Mesothelial cell of epicardium (in vitro differentiated cells): ENCODE measurements at places on chromosomes 6 and 20. TPM values are rescaled to one million over a fixed set of nuclear protein-coding genes. Genes with fewer than 3 reads are reported as not detected.

GRCh38 chr6:113488812-113489685 is 368.1 kb upstream of the MARCKS start:
- peak overlapping the region; percentile 81 for H3K27ac ChIP-seq
- H3K4me3 ChIP-seq, result no peak overlapping the region
- peaks cover 7% of the 10 kb centered on the region for H3K4me1 ChIP-seq
- H3K36me3 ChIP-seq, result no peaks in the 10 kb centered on the region

DNA sequence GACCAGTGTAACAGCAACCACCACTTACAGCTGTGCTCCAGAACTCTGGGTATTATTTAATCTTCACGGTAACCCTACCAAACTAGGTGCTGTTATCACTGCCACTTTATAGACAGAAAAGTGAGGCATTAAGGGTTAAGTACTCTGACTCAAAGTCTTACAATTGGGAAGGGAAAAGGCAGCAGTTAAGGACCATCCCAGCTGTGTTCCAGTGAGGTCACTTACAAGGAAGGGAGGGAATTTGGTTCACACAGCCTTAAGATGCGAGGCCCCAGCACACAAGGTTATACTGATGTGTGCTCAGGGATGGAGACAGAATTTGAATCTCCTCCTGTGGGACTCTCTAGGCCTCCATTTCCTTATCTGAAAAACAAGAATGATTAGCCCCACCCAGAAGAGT is 46.7 kb downstream of the TRERF1 start:
- no peaks in the 10 kb centered on the region for H3K27me3 ChIP-seq
- no peak overlapping the region for H3K4me3 ChIP-seq
- no peak for DNase-seq
- H3K36me3 ChIP-seq, result no peaks in the 10 kb centered on the region

GRCh38 chr6:121886223-121886830 is 450.9 kb downstream of the GJA1 start:
- H3K4me1 ChIP-seq, result peaks cover 24% of the 10 kb centered on the region
- no peaks in the 10 kb centered on the region for H3K36me3 ChIP-seq
- H3K27ac ChIP-seq, result peak overlapping the region; percentile 53
- no peaks in the 10 kb centered on the region for H3K27me3 ChIP-seq
- no peak overlapping the region for H3K4me3 ChIP-seq

- DNase-seq, result no peak
- H3K4me3 ChIP-seq, result no peak overlapping the region
- peaks cover 4% of the 10 kb centered on the region for H3K27me3 ChIP-seq
Measured at GRCh38 chr6:105839266-105839665, 246.9 kb upstream of the PRDM1 start.

DNA sequence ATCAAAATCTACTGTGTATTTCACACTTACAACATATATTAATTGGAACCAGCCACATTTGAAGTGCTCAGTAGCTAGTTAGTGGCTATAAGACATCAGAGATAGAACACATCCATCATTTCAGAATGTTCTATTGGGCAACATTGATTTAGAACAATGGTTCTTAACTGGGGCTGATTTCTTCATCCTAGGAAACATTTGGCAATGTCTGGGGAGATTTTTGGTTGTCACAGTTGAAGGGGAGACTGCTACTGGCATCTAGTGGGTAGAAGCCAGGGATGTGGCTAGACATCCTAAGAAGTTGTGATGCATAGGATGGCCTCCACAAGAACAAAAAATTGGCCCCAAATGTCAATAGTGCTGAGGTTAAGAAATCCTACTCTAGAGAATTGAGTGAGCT is 132.5 kb downstream of the OLIG3 start:
- H3K27me3 ChIP-seq, result no peaks in the 10 kb centered on the region
- H3K27ac ChIP-seq, result no peak overlapping the region
- H3K4me3 ChIP-seq, result no peak overlapping the region

DNA sequence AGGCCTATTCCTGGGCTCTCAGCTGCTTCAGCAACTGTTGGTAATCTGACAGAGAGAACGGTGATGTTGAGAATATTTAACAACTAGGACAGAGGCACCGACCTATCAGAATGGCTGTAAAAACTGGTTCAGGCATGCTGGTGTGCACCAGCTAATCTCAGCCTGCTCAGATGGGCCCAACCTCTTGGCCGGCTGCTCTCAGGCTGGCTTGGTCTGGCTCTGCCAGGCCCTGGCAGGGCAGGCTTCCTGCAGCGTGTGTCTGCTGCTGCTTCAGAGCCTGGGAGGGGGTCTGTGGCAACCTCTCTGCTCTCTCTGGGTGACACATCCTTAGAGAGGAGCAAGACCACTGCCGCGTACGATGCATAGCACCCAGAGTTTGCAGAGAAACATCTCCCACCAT is 4.8 kb downstream of the SLC2A12 start:
- H3K27me3 ChIP-seq, result no peaks in the 10 kb centered on the region
- H3K4me1 ChIP-seq, result peaks cover 29% of the 10 kb centered on the region
- H3K4me3 ChIP-seq, result no peak overlapping the region
- no peak overlapping the region for H3K27ac ChIP-seq
- peaks cover 9% of the 10 kb centered on the region for H3K36me3 ChIP-seq

AKAP12 gene
- total RNA-seq, result 736 to 747 TPM (median 737 TPM) in 3 replicates

ADGRF5 gene
- total RNA-seq, result 0.16 to 0.32 TPM in 2 of 3 replicates, not detected in the other

PROKR2 gene
- 2.1 to 2.4 TPM (median 2.3 TPM) in 3 replicates for total RNA-seq

CCND3 gene
- total RNA-seq, result 37.2 to 42.0 TPM (median 39.5 TPM) in 3 replicates

PCSK2 gene
- 0.29 to 0.38 TPM (median 0.35 TPM) in 3 replicates for total RNA-seq

MPC1 gene
- 12.4 to 14.3 TPM (median 12.7 TPM) in 3 replicates for total RNA-seq

GJA1 gene
- total RNA-seq, result 125 to 140 TPM (median 136 TPM) in 3 replicates

BMP6 gene
- 3.5 to 4.2 TPM (median 3.6 TPM) in 3 replicates for total RNA-seq

LSM14B gene
- total RNA-seq, result 60.3 to 64.3 TPM (median 63.9 TPM) in 3 replicates
